NCI-H774 (cell line): ENCODE measurements at places on chromosomes 12 and 14.

DNA sequence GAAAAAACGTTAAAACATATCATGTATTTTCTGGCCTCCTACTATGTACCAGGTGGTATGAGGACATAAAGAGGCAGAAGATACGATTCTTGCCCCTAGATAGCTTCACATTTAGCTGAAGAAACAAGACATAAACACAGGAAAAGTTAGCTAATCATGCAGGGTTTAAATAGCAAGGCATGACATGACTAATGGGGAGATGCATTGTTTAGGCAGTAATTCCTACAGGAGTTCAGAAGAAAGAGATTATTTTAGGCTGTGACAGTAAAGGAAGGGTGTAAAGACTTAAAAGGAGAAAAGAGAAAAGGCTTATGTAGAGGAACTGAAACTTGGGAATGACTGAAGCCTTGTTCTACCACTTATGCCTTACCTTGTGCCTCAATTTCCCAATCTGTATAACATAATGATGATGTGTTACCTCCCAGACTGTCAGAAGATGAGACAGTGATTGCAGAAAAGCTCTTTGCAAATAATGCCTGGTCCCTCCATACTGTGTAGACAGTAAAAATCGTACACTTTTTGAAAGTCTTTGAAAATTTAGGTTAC lies 44.4 kb downstream of the PRKCH start:
- DNase-seq: no peak

DNA sequence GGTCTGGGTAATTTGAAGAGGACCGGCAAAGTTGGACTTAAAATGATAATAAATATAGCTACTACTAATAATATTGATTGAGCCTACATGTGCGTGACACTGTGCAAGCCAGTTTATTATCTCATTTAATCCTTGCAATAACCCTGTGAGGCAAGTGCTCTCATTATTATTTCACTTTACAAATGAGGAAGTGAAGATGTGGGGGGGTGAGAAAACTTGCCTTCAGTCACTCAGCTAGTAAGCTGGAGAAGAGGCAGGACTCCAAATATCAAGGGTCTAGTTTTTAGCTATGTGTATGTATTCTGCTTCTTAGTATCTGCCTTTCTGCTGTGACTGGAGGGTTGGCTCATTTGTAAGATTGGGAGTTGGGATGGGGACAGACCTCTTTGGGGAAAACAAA lies 39.2 kb downstream of the NPAS3 start:
- no peak for DNase-seq

- DNase-seq: no peak
Observed at GRCh38 chr14:61279082-61279481, 2.1 kb downstream of the TMEM30B start.

DNA sequence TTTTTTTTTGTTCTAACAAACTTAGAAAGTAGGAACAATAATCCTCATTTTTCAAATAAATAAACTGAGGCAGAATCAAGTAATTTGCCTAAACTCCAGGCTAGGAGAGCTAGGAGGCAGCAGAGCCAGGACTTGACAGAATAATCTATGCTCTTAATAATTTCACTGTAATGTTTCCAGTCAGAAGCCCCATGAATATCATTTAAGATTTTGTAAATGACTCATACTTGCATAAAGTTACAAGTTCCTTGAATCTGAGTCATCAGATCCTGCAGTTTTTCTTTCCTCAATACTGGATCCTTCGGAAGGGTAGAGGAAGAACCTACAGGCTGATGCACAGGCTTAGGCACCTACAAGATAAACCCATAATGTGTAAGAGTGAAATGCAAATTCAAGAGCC lies 29.0 kb downstream of the CAPRIN2 start:
- DNase-seq: no peak

DNA sequence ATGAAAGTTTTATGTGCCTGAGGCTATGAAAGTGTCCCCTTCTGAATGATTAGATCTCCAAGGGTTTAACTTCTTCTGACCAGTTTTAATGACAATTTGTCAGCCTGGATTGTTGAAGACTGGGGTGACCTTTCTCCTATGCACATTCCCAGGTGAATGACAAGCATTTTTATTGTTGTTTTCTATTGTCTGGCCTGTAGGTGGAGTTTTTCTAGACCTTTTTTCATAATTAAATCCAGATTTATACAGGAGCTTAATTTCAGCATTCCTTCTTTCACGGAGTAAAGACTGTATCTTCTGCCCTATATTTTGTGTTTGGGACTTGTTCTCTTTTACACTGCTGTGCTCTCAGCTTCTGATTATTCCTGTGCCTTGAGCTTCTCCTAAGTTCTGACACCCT lies 125.0 kb upstream of the FAR2 start:
- no peak for DNase-seq
